ENCODE measurements at places on chromosomes 4 and X.

- no peak for DNase-seq
Measured at GRCh38 chr4:4720646-4721045, 138.8 kb upstream of the MSX1 start.

- DNase-seq, result no peak
Measured at GRCh38 chrX:100643956-100644860, at the start of gene SRPX2. TSS of gene SRPX2 (plus strand) at chrX:100644199. CDS start at chrX:100646323, 2,124 bp downstream.

- no peak for DNase-seq
Measured at GRCh38 chr4:57063518-57063917, 46.7 kb downstream of the IGFBP7 start.

- no peak for DNase-seq
Measured at GRCh38 chr4:183118585-183118984, 19.5 kb downstream of the WWC2 start.

DNA sequence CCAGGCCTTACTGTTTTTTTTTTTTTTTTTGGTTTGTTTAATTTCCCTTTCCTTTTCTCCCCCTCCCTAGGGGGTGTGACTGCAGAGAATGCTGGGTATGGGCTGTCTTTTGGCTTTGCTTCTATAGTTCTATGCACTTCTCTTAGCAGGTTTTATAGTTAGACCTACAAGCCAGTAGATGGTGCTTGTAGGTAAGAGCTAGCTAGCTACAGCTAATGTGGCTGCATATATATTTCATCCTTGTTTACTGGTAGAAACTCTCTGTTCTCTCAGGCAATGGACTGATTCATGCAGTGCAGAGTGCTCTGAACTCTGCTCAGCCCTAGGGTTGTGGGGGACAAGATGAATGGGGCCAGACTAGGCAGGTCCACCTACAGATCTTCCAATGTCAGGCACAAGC, 246.4 kb downstream of the SH2D1A start:
- no peak for DNase-seq

Measured in omental fat pad (tissue), 4 donors.